MCF 10A (cell line): ENCODE measurements at places on chromosomes 5 and 9. TPM values are rescaled to one million over a fixed set of nuclear protein-coding genes. Genes with fewer than 3 reads are reported as not detected.

DNA sequence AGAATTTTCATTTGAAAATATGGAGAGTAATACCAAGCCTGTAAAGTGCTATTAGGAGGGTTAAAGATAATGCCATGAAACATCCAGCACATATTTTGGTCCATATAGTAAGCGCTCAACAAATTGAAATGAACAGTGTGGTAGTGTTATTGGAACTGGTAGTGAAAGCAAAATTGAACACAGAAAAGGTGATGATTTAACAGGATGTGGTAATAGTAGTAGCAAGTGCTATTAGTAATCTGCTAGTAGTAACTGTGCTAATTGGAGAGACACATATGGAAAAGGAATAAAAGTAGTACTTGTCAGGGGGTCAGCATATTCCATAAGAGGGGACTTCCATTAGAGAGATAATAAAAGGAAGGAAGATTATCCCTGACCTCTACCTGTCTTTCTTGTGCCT lies 187.3 kb downstream of the HTR1A start:
- no peaks in the 10 kb centered on the region for H3K36me3 ChIP-seq
- no peak overlapping the region for H3K4me3 ChIP-seq
- H3K27me3 ChIP-seq: no peaks in the 10 kb centered on the region

DNA sequence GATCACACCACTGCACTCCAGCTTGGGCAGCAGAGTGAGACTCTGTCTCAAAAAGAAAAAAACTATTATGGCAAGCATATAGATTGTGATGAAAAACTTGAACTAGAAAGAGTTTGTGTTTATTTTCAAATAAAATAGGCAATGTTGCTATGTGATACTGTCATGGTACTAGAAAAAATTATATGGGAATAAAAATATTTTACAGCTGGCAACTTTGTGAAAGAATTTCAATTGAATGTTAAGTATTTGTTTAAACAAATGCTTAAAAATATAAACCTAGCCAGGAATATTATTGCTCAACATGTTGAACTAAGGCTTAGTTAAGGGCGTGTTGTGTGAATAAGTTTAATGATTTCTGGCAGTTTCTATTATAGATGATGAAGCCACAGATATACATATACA lies 31.7 kb downstream of the HSDL2 start:
- peaks cover 52% of the 10 kb centered on the region for H3K36me3 ChIP-seq
- H3K27ac ChIP-seq: no peak overlapping the region
- H3K27me3 ChIP-seq: no peaks in the 10 kb centered on the region
- H3K4me3 ChIP-seq: no peak overlapping the region

GRCh38 chr9:24614070-24614469 lies 68.4 kb upstream of the IZUMO3 start:
- no peaks in the 10 kb centered on the region for H3K36me3 ChIP-seq
- peak; percentile 33 for DNase-seq
- H3K4me3 ChIP-seq: no peak overlapping the region
- H3K4me1 ChIP-seq: no peaks in the 10 kb centered on the region
- H3K27me3 ChIP-seq: no peaks in the 10 kb centered on the region
- no peak overlapping the region for H3K27ac ChIP-seq

GRCh38 chr5:113293975-113294310 lies 140.8 kb downstream of the TSSK1B start:
- H3K36me3 ChIP-seq: peaks cover 12% of the 10 kb centered on the region
- H3K4me3 ChIP-seq: peak overlapping the region; percentile 82
- peak overlapping the region; percentile 54 for H3K27ac ChIP-seq

DNA sequence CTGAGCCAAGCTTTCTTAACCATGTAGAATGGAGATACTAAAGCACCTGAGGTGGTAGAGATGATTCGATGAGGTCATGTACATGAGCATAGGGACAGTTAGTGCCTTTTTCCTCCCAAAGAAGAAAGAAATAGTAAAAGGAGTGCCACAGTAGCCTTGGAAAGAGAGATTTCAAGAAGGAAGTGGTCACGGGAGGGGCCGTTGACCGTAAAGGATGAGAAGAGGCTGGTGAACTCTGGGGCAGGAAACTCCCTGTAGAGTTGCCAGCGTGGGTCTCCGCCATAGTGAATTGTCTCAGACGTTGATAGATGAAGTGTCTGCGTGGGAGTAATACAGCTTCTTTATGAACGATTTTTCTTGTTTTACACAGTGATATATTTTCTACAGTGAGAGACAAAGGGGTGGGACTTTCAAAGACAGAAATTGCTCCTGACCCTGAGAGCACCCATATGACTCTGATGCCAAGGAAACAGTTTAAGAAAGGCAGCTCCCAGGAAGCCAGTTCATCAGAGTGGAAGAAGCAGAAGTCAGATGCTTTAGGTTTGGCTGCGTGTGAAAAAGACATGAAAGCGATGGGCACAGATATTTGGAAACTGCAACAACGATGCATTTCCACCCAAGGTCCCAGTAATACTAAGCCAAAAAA lies 41.3 kb downstream of the UGCG start:
- H3K27ac ChIP-seq: no peak overlapping the region
- peaks cover 41% of the 10 kb centered on the region for H3K36me3 ChIP-seq
- no peak for DNase-seq
- H3K27me3 ChIP-seq: no peaks in the 10 kb centered on the region

- no peak overlapping the region for H3K4me3 ChIP-seq
- no peak overlapping the region for H3K27ac ChIP-seq
- no peaks in the 10 kb centered on the region for H3K36me3 ChIP-seq
- peaks cover 2% of the 10 kb centered on the region for H3K27me3 ChIP-seq
- DNase-seq: no peak
Measured at GRCh38 chr9:3035579-3036332, 191.9 kb upstream of the PUM3 start.

DNA sequence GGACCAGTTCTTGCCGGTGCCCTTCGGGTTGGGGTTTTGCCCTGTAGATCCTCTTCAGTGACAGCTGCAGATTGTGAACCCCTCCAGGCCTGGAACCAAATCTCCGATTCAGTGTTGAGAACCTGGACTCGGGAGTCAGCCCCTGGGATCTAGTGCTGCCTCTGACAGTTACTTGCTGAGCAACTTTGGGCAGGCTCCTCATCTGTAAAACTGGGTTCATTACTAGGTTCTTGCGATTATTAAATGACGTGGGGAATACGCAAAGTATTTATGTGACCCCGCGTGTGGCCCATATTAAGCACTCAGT lies 600 bp downstream of the ERCC6L2 start:
- H3K27ac ChIP-seq: no peak overlapping the region
- H3K4me1 ChIP-seq: peaks cover 6% of the 10 kb centered on the region
- H3K4me3 ChIP-seq: no peak overlapping the region

DNA sequence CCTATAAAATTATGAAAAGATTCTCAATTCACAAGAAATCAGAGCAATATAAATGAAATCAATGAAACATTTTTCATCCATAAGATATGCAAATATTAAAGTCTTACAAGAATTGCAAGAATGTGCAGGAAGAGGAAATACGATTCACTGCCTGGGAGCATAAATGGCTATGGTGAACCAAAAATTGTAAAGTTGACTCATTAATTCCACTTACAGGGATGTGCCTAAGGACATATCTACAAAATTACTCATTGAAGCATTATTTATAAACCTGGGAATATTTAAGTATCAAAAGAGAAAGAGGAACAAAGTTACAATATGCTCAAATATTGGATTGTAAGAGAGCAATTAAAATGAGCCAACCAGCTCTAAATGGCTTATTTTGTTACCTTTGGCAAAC lies 6.9 kb upstream of the NIPSNAP3A start:
- no peak overlapping the region for H3K27ac ChIP-seq
- H3K4me3 ChIP-seq: no peak overlapping the region
- H3K4me1 ChIP-seq: peaks cover 8% of the 10 kb centered on the region
- DNase-seq: peak; percentile 8

- H3K36me3 ChIP-seq: no peaks in the 10 kb centered on the region
- H3K4me3 ChIP-seq: no peak overlapping the region
- H3K27me3 ChIP-seq: peaks cover 31% of the 10 kb centered on the region
- no peak for DNase-seq
Measured at GRCh38 chr9:68802525-68803015, 97.5 kb downstream of the PIP5K1B start.

GRCh38 chr5:76271836-76272235 lies 131.2 kb upstream of the IQGAP2 start:
- peaks cover 18% of the 10 kb centered on the region for H3K27me3 ChIP-seq
- peaks cover 7% of the 10 kb centered on the region for H3K4me1 ChIP-seq
- no peak overlapping the region for H3K27ac ChIP-seq
- no peak overlapping the region for H3K4me3 ChIP-seq
- H3K36me3 ChIP-seq: no peaks in the 10 kb centered on the region
- DNase-seq: no peak

GRCh38 chr5:1732238-1732941 lies 67.2 kb downstream of the MRPL36 start:
- no peak overlapping the region for H3K27ac ChIP-seq
- no peak for DNase-seq
- no peaks in the 10 kb centered on the region for H3K4me1 ChIP-seq
- H3K4me3 ChIP-seq: no peak overlapping the region
- H3K27me3 ChIP-seq: peaks cover 24% of the 10 kb centered on the region
- H3K36me3 ChIP-seq: no peaks in the 10 kb centered on the region

DNA sequence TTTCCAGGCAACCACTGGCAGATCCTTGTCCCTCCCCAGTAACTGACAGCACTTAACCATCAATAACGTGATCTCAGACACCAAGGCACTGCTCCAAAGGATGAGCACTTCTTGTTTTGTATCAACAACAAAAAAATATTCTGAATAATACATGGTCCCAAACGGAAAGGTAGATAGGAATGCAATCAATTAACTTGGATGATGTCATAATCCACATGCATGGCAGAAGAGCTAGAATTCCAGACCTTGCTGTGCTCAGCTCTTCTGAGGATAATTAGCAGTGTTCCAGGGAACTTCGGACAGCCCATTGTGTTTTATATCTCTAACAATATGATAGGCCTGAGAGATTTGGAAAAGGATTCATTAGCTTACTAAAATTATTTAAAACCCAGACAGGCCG lies 288.4 kb upstream of the PCSK5 start:
- H3K4me3 ChIP-seq: no peak overlapping the region
- H3K27me3 ChIP-seq: no peaks in the 10 kb centered on the region
- H3K4me1 ChIP-seq: no peaks in the 10 kb centered on the region
- DNase-seq: no peak
- no peaks in the 10 kb centered on the region for H3K36me3 ChIP-seq

GRCh38 chr9:133113163-133113948 lies 7.7 kb downstream of the RALGDS start:
- DNase-seq: no peak
- no peak overlapping the region for H3K4me3 ChIP-seq
- H3K4me1 ChIP-seq: peaks cover 6% of the 10 kb centered on the region
- no peaks in the 10 kb centered on the region for H3K27me3 ChIP-seq
- H3K27ac ChIP-seq: peak overlapping the region; percentile 51

GRCh38 chr5:124746916-124747790 lies 714 bp upstream of the ZNF608 start:
- no peak overlapping the region for H3K27ac ChIP-seq
- peaks cover 4% of the 10 kb centered on the region for H3K36me3 ChIP-seq
- peaks cover 12% of the 10 kb centered on the region for H3K4me1 ChIP-seq
- no peaks in the 10 kb centered on the region for H3K27me3 ChIP-seq

DNA sequence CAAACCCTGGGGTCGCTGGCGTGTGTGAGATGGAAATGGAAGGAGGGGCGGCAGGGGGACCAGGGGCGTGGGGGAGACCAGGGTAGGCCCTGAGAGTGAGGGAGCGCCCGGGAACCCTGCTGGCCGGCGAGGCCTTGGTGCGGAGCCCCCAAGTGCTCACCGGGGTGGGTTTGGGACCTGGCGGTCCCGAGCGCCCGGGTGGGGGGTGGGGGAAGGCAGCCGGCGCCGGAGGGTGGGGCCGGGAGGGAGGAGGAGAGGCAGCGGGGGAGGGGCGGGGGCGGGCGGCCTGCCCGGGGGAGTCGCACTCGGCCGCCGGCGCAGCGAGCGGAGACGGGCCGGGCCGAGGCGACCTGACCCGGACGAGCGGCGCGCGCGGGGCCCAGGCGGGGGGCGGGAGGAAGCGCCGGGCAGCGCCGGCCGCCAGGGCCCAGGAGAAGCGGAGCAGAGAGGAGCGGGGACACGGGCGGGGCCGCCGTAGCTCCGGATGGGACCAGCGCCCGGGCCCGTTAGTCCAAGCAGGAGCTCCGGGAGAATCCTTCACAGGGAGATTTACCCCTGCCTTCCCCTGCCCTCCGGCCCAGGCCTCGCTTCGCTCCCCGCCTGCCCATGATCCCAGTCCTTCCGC lies at the start of gene NPR2:
Gene NPR2 (plus strand): TSS at position 295 of the 625 bp plus-strand sequence. CDS start 818 bp downstream, outside the sequence.
- peaks cover 9% of the 10 kb centered on the region for H3K4me1 ChIP-seq
- H3K27me3 ChIP-seq: no peaks in the 10 kb centered on the region
- H3K4me3 ChIP-seq: no peak within 1 kb of the TSS
- peaks cover 9% of the 10 kb centered on the region for H3K36me3 ChIP-seq
- no peak within 1 kb of the TSS for H3K27ac ChIP-seq
- DNase-seq: no peak

DNA sequence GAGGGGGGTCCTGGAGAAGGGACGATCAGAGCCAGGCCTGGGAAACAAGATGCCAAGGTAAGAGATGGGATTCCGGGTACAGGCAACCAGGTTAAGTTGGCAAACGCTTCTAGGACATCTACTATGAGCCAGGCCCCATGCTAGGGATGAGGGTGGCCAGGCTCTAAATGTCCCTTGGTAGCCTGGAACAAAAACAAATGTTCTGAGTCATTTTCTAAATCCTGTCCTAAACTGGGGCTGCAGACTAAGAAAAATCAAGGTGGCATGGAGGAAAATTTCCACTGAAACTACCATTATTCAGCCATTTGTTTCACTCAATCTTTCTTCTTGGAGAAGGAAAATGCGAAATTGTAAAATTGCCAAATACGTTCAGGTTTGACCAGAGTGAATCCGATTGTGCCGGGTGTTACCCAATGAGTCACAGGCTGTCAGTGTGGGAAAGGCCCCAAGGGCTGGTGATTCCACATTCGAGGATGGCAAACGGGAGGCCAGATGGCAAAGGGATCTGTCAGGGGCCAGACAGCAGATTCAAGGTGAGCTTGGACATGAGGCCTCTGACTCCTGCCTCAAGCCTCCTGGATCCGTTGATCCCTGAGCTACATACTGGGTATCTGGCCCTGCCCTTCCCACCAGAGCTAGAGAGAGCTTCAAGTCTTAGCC lies 57.6 kb downstream of the PAX5 start:
- H3K36me3 ChIP-seq: peaks cover 5% of the 10 kb centered on the region
- H3K4me1 ChIP-seq: peaks cover 20% of the 10 kb centered on the region
- peak; percentile 92 for DNase-seq
- H3K27ac ChIP-seq: no peak overlapping the region

DNA sequence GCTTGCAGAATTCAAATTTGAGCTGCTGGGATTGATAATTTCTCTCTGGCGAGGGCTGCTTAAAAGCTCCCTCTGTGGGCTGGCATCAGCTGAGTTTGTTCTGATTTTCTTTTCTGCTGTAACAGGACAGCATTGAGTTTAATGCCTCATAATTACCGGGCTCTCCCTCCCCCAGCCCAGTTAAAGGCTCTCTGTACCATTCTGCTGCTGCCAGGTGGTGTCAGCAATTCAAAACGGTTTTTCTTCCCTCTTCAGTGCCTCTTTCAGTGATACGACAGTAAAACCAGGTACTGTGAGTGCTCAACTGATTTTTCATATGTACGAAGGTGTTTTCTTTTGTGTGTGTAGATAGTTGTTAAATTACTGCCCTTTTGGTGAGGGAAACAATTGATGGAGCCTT lies 509.3 kb upstream of the CTNND2 start:
- peaks cover 5% of the 10 kb centered on the region for H3K36me3 ChIP-seq
- H3K4me1 ChIP-seq: no peaks in the 10 kb centered on the region
- DNase-seq: no peak
- no peak overlapping the region for H3K4me3 ChIP-seq

GRCh38 chr9:100071271-100071670 lies 27.5 kb downstream of the ERP44 start:
- H3K27ac ChIP-seq: no peak overlapping the region
- no peaks in the 10 kb centered on the region for H3K4me1 ChIP-seq
- no peak for DNase-seq
- H3K36me3 ChIP-seq: peaks cover 7% of the 10 kb centered on the region

OR13F1 gene
- not detected in 2 replicates for total RNA-seq

SLC1A1 gene
- 0.16 TPM in 1 of 2 replicates, not detected in the other for total RNA-seq

C5orf63 gene
- 10.8 and 11.1 TPM in 2 replicates for total RNA-seq

CHSY3 gene
- 0.82 and 1.2 TPM in 2 replicates for total RNA-seq

SPINK7 gene
- not detected in 2 replicates for total RNA-seq
